Esophagus squamous epithelium (tissue), 5 donors: ENCODE measurements at places on chromosomes 7 and 10.

GRCh38 chr10:92832998-92833650 lies 15.2 kb upstream of the EXOC6 start:
- no peak for DNase-seq

GRCh38 chr10:121043124-121043849 lies 192.1 kb downstream of the WDR11 start:
- no peak for DNase-seq

DNA sequence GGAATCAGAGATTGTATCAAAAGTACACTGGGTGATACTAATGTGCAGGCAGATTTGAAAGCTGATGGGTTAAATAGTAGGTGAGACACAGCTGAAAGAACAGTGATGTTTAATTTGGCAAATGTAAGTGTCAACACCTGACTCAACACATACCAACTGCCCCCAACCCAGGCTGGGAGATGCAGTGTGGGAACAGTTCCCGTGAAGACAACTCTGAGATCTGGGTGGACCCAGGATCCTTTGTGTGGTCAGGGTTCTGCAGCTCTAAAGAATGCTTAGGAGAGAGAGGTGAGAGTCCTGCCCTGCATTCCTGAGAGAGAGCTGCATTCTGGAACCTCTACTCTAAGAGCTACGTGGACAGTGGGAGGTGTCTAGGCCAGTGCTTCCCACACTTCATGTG lies 479.7 kb downstream of the RPS24 start:
- no peak for DNase-seq

DNA sequence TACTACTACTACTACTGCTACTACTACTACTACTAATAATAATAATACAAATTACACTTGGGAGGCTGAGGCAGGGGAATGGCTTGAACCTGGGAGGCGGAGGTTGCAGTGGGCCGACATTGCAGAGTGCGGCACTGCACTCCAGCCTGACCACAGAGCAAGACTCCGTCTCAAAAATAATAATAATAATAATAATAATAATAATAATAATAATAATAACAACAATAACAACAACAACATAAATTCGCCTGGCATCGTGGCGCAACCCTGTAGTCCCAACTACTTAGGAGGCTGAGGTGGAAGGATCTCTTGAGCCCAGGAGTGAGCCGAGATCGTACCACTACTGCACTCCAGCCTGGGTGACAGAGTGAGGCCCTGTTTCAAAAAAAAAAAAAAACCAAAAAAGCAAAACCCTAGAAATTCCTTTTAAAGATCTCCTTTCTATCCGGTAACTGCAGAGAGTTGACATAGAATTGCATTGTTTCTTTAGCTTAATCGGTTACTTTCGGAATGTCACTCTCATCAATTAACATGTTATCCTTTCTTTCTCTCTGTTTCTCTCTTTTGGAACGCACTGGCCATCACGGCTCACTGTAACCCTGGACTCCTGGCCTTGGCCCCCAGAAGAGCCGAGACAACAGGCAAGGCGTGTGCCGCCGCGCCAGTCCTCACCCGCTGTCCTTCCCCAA lies 972 bp downstream of the PHYH start:
- DNase-seq: no peak

DNA sequence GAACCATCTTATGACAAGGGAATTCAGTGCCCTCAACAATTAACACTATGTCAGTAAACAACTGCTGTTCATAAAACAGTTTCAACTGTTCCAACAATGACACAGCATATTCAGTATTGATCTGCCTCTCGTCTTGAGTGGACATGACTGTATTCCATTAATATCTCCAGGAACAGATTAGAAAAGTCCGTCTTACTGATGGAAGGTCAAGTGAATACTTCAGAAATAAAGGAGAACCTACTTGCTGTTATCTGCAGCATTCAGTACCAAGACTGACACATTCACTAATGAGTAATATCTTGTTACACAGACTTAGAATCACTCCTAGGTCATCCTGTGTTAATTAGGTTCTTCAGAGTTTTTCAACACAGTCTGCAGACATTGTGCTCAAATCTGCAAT lies 12.1 kb downstream of the KBTBD2 start:
- DNase-seq: no peak

DNA sequence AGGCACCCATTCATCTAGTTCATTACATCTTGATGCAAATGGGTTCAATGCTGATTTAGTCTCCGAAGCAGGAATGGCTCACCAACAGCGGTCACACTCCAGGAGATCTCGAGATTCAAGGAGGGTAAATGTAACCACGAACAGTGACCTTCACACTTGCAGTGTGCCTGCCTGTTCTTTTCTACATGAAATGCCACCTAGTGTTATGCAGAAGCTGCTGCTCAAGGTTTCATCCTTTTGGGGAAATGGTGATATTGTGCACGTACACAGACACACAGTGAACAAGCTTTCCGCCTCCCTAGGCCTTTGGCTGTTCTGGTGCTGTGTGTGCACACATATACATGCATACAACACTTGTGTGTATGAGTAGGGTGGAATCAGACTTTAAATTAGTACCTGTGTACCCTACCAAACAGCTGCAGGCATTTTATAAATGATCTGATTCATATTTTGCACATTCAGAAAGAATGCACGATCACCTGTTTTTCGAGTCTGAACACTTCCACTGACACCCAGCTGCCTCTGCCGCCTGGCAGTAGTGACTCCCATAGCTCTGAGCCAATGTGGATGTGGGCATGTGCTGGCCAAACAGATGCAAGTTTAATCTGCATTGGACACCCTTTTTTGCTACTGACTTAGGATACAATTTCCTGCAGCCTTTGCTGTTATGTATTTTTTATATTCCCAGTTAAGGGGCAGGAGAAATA lies 100.5 kb downstream of the TACC2 start:
- no peak for DNase-seq

DNA sequence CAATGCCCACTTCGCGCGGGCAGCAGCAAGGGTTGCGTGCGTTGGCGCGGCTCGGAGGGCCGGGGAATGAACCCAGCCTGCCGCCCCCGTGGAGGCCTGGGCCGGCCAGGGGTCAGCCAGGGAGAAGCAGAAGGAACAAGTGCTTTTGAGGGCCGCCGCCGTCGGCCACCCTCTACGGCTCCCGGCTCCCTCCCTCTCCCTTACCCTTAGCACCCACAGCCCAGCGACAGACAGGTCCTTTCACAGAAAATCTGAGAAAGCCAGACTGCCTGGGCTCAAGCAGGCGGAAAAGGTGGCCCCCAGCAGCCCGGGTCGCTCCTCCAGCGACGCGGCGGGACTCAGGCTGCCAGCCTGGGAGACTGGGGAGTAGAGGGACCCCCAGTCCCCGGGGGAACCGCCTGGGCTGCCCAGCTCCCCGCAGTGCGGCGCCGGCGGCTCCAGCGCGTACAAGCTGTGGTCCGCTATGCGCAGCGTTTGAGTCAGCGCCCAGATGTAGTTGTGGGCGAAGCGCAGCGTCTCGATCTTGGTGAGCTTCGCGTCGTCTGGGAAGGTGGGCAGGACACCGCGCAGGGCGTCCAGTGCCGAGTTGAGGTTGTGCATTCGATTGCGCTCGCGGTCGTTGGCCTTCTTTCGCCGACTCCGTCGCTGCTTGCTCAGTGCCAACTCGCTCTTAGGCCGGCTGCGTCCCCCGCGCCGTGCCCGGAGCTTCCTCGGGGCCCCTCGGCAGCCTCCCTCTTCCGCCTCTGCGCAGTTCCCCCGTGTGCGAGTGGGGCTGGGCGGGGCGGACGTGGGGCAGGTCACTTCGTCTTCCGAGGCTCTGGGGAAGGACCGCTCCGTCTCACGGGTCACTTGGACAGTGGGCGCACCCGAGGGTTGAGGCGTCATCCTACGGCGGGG lies 815 bp downstream of the NEUROG3 start:
- DNase-seq: no peak

- DNase-seq: no peak
These were observed 106.7 kb downstream of the LHPP start for GRCh38 chr10:124568339-124568738.

- no peak for DNase-seq
These were observed 64.5 kb downstream of the CYCS start for GRCh38 chr7:25060487-25061055.

DNA sequence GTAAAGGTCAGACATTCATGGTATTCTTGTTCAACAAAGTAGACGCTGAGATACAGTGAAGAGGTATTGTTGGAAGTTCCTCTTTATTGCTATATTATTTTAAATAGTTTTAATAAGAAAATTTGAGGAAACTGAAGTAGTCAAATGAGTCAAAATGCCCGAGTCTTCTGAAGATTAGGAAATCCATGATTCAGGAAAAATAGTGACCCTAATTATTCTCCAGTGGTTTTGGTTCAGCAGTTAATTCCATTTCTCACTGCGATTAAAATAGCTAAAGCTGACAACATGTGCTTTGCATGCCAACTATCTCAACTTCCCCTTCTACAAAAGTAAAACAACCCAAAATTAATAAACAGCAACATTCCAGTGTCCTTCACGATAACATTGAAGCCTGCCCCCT lies 32.7 kb upstream of the PFKP start:
- no peak for DNase-seq

GRCh38 chr10:86285136-86285790 lies 81.3 kb downstream of the GRID1 start:
- DNase-seq: no peak

- DNase-seq: no peak
These were observed 362.3 kb downstream of the PHF14 start for GRCh38 chr7:11335947-11336346.

DNA sequence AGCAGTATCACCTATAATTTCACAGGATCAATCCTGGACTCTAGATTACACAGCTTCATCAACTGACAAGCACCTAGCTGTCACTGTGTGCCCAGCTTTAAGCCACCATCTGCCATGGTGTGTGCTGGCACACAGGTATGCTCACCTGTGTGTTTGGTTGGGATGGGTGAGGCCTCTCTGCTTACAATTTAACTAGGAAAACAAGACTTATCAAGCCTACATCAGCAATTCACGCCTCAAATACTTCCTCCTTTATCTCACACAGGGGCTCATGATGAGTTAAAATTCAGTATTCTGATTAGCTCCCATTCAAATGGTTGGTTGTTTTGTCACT lies 608.2 kb downstream of the PARD3 start:
- DNase-seq: no peak

- no peak for DNase-seq
These were observed 62.7 kb upstream of the FZD1 start for GRCh38 chr7:91201442-91202113.

DNA sequence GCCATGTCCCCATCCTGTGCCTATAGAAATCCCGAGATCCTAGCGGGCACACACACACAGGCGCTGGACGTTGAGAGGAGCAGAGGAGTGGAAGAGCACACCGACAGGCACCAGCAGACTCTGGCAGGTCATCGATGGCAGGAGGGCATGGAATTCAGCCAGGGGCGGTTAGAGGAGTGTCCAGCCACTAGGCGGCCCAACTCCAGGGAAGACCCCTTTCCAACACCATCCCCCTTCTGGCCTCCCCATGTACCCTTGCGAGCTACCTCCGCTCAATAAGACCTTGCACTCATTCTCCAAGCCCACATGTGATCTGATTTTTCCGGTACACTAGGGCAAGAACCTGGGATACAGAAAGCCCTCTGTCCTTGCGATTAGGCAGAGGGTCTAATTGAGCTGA lies 356.0 kb upstream of the DPP6 start:
- DNase-seq: no peak

GRCh38 chr7:157016024-157016351 lies 5.5 kb upstream of the MNX1 start:
- no peak for DNase-seq

GRCh38 chr10:120415709-120416330 lies 41.2 kb upstream of the PLPP4 start:
- DNase-seq: no peak

- DNase-seq: no peak
These were observed 219.4 kb downstream of the ABCA13 start for GRCh38 chr7:48390388-48391327.

GRCh38 chr7:129797214-129797789 lies 155.5 kb downstream of the UBE2H start:
- no peak for DNase-seq

DNA sequence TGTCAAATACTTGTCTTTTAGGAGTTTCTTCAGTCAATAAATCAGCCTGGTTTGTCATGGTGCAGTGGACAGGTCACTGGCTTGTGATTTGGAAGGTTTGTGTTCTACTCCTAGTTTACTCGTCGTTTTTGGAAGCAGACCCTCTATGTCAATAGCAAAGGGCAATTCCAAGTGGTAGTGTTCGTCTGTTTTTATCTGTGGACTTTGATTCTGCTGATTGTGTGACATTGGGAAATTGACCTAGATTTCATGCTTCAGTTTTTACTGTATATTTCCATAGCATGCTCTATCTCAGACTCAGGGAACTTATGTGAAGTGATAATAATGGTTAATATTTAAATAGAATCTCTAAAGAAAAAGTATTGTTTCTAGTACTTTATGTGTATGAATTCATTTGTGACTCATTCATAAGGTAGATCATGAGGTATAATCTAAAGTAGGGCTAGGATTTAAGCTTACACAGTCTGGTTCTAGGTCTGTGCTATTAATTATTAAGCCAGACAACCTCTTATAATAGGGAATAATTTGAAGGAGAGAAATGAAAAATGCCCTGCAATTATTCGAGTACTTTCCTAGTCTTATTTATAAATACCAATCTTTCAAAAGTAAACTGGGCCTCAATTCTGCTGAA lies 198.1 kb downstream of the REEP3 start:
- no peak for DNase-seq

- no peak for DNase-seq
These were observed 45.0 kb upstream of the GPR37 start for GRCh38 chr7:124810605-124811004.

DNA sequence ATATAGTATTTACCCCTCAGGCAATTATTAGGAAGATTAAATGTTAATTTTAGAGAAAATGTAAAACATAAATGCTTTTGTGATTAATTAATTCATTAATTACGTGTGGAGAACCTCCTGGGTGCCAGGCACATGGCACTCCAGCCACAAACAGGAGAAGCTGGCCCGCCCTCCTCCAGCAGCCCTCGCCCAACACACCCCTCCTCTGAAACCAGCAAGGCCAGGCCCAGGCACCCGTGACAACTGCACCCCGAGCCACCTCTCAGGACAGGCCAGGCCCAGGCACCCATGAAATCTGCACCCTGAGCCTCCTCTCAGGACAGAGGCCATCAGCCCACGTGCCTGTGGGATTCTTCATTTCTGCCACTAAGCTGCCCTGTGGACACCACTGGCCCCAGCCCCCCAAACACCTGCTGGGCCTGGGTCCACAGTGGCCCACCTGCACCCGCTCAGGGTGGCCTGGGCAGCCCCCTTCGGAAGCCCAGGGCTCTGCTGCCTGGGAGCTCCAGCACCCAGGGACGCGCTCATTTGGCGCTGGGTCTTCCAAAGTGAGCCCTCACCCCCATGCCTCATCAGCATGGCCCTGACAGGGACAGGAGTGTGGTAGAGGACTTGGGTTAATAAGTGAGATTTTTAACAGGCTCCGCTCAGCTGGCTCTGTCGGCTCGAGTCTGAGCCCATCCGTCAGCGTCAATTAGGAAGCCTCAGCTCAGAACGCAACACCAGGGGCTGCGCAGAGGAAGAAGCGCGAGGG lies 482.1 kb downstream of the DNAJB6 start:
- DNase-seq: no peak

GRCh38 chr7:140621401-140622021 lies 19.1 kb downstream of the DENND2A start:
- no peak for DNase-seq

DNA sequence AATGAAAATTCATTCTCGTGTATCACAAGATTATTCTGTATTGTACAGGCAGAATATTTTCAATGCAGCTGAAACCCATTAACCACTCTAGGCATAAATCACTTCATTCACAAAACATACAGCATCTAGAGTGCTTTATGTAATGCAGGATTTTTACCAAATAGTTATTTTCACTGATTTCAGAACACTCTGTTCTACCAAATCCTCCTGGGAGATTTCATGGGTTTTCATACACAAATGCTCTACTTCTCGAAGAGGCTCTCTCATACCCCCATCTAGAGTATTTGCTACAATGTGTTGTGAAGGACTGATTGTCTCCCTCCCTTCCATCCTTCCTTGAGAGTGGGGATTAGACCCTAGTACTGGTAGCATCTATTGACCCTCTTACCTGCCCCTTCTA lies 209.2 kb upstream of the LRRN3 start:
- no peak for DNase-seq
